SJCRH30 (cell line): ENCODE measurements at places on chromosomes 1 and 21.

- no peak for DNase-seq
Observed at GRCh38 chr1:68375919-68376318, 73.8 kb downstream of the RPE65 start.

DNA sequence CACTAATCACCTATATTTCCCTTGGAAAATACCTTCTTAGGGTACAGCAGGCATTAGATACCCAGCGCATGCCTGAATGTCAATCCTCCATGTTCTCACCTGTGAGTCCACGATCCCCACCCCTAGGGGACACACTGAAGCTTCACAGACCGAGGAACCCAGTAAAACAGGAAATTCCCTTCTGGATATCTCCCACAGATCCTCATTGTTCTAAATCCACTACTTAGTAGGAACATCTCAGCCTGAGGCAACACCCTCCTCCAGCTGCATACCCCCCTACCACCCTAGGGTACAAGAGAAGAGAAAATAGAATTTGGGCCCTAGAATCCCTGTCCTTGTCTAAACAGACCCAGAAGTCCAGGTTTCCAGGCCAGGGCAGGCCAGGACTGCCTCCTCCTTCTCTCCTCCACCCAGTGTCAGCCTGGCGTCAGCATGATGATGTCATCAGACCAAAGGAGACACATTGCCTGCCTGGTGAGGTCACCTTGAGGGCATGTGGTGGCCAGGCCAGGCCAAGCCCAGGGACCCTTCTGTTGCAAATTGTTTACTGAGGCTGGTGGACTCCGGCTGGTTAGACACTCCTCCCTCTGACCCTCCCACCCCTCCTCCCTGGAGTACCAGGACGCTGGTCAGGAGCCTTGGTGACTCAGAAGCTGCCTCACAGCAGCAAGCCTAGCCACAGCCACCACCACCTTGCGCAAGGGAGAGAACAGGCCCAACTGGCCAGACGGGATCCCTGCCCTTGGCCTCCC, 6.2 kb downstream of the NECTIN4 start:
- DNase-seq = peak; percentile 70

- no peak for DNase-seq
Observed at GRCh38 chr1:245258271-245258920, 103.6 kb downstream of the KIF26B start.

DNA sequence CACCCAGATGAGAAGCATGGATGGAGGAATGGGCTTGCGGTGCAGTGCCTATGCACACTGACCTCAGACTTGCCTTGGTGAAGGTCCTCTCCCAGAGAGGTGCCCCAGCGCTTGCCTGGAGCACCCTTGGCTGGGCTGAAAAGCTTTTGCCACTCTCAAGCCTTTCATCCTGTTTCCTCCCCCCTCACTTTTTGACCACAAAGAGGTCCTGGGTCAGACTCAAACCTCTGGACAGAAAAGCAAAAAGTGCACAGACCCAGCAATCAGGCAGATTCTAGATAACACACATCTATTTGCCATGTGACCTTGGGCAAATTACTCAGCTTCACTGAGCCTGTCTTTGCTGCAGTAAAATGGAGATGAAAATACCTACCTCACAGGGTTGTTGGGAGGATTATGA, 7.3 kb downstream of the TMEM35B start:
- no peak for DNase-seq

- DNase-seq = peak; percentile 10
Observed at GRCh38 chr21:27776925-27777553, 810.2 kb upstream of the ADAMTS5 start.

DNA sequence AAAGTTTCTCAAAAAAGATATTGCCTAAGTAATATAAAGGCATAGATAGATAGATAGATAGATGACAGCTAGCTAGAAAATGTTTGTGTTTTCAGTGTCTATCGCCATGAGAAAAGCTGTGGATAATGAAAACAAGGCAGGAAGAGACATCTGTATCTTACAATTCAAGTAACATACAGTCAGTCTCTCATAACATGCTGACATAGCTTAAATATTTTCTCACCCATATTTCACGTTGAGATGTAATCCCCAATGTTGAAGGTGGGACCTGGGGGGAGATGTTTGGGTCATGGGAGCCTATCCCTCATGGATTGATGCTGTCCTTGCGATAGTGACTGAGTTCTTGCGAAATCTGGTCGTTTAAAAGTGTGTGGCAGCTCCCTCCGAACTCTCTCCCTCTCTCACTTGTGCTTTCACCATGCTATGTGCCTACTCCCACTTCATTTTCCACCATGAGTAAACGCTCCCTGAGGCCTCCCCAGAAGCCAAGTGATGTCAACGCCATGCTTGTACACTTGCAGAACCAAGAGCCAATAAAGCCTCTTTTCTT, 856.8 kb upstream of the ADAMTS5 start:
- DNase-seq = no peak

- no peak for DNase-seq
Observed at GRCh38 chr1:26579681-26580111, 50.1 kb downstream of the RPS6KA1 start.

- DNase-seq = no peak
Observed at GRCh38 chr1:178188306-178188705, 94.4 kb downstream of the RASAL2 start.

DNA sequence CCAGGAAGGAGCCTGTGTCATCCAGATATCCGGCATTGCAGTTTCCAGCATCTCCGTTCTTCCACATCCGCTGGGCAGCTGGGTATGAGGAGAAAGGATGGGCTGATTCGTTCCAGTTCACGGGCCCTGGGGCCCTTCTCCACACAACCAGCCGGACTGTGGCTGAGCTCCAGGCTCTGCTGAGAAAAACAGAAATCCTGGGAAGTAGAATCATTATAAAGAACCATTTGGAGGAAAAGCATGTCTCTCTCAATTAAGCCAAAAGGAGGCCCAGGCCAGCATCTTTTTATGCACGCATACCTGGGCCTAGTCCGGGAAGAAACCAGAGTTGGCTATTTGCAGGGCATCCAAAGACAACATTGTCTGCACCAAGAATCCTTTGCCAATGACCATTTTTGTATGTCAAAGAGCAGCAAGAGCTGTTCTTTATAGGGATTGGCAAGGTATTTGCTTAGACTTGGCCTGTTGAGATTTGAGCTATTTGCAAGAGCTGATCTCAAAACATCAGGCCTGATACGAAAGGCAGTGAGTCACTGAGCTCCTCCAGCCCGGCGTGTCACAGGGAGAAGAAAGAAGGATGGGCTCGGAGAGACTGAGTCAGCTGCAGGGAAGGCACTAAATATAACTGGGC, 84.9 kb upstream of the ARHGEF16 start:
- peak; percentile 97 for DNase-seq

DNA sequence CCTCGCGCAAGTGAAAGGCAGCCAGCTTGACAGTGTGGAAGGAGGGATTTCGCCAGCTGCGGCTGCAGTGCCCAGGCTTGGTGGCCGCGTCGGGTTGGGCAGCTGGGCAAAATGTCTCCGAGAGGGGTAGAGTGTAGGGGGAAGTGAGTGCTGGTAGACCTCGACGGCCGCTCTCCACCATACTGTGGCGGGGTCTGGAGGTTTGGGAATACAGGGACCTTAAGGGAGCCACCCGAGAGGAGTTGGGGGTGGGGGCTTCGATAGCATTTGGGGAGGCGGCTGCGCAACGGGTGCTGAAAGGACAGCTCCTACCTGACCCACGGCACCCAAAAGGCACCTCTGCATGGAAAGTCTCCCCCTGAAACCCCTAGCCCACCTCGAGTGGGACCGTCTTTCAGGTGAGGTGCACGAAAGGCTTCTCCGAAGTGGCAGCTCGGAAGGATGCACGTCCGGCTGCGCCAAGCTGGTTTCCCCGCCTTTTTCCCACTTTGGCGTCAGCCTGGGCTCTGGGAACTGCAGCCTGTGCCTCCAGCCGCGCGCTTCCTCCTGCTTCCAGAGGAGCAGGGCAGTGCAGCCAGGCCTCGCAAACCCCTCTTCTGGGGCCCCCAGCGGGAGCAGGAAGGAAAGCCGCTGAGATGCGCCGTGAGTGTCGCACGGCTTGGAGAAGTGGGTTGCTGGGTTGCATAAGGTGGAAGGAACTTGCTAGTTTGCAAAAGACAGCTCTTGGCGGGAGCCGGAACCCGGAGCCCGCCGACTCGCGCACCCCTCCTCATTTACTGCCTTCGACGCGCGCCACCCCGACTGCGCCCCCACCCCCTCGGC, 531 bp upstream of the HMGN2 start:
- peak; percentile 79 for DNase-seq

- no peak for DNase-seq
Observed at GRCh38 chr1:205373022-205373797, 16.5 kb upstream of the KLHDC8A start.

- peak; percentile 82 for DNase-seq
Observed at GRCh38 chr1:7975212-7975865, 13.8 kb downstream of the PARK7 start.

DNA sequence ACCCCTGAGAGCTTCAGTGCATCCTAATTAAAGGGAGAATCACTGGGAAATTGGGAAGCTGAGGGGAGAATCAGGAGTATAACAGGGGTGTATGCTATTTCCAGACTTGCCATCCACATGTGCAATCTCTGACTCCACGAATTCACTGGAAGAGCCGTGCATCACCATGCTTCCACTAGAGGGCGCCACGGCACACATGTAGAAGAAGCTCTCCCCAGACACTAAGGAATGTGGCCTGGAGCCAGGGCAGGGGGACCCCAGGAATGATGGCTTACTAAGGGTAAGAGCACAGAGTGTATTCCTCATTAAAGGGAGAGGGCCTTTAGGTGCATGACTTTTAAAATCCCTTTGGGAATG, 81.5 kb downstream of the ABCA4 start:
- DNase-seq = peak; percentile 89

DNA sequence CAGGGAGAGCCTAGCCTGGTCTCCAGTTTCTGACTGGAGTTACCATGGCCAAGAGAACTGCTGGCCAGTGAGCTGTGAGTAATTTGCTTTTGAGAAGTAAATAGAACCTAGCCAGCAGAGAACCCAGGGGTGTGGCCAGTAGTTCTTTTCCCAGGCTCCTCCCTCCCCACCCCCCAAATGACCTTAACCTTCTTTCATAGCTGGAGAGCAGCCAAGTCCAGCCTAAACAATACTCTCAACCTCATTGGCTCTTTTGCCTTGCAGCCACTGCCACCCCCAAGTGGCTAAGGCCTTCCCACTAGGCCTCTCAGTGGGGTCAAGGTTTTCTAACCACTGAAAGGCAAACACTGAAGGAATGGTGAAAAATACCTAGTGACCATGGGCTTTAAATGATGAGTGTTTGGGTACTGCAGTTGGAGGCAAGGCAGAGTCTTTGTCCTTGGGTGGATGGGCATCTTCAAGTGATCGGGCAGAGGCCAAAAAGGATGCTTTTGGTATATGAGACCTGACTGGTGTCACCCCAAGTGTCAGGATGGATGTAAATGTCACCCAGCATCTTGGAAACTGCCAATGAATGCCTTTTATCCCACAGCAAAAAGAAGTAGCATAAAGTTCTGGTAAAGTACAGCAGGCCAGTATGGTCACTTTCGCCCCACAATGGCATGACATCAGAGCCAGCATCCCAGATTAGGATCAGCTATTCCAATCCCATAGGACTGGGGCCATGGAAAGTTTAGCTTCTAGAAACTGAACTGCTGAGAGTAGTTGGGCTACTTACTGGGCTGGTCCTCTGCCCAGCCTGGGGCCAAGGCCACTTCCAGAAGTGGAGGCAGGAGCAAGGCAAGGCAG, 3.5 kb upstream of the PIGV start:
- peak; percentile 80 for DNase-seq

GRCh38 chr1:111195002-111195684, 5.3 kb downstream of the DENND2D start:
- DNase-seq = no peak

DNA sequence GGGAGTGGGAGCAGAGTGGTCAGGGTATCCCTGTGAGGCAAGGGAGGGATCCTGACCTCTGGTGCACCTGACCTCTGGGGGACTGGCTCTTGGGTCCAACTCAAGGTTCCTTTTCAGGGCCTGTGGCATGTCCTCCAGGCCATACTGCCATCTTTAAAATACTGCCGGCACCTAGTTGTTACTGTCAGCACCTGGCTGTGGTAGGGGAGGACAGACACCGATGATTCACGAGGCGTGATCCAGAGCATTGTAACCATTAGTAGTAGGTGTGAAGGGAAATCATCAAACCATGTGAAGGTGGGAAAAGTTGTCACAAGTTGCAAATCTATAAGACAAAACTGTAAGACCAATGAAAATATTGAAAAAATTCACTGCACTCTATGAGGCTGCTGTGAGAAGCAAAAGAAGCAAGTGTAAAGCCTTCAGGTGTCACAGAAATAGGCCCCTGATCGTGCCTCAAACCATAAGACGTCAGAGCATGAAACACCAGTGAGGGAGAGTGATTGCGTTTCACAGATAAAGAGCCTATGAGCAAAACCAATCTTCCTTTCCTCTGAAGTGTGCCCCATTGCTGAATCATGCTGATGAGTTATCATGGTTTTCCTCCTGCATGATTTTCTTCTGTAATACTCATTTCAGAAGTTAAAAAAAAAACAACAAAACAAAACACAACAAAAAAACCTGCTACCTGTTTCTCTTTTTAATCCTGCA, 55.3 kb downstream of the CDC7 start:
- no peak for DNase-seq

DNA sequence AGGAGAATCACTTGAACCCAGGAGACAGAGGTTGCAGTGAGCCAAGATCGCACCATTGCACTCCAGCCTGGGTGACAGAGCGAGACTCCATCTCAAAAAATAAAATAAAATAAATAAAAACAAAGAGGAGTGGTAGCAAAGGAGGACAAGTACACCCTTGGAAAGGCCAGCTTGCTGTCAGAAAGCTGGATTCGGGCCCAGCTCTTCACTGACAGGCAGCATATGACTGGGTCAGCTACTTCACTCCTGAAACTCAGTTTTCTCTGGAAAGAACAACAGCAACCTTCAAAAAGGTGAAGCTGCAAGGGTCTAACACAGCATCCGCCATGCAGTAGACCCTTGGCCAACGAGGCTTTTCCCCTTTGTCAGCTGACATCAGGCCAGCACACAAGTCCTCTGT, 156.0 kb upstream of the TIAM1 start:
- DNase-seq = no peak

GRCh38 chr1:7921796-7922195, 18.8 kb downstream of the TNFRSF9 start:
- DNase-seq = no peak

DNA sequence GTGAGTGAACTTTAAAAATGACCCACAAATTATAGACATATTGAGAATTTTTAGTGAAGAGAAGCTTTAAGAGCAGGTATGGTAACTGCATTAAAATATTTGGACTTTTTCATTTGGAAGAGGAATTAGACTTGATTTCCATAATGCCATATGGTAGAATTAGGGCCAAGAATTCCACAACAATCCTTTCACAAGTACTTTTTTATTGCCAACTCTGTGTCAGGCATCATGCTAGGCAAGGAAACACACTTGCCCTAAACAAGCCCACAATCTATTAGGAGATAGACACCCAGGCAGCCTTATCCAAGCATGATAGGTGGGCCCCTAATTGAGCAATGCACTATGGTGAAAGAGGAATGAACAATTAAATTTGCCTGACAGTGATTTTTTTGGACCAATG, 353.0 kb downstream of the TGFB2 start:
- DNase-seq = no peak

DNA sequence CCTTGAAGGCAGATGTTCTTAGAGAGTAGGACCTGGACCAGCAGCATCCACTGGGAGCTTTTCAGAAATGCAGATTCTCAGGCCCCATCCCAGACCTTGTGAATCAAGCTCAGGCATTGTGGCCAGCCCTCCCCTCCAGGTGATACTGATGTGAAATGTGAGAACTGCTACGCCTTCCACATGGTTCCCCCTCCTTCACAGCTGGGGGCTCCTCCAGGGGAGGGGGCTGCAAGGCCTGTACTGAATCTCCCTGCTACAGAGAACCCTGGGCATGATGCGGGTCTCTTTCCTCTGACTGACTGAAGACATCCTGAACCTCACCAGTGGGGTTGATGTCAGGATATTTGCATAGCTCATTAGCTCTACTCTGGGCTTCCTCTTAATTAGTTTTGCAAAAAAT, 141.8 kb upstream of the CSF3R start:
- DNase-seq = no peak
